ENCODE measurements at places on chromosomes 12 and 14.
A peak's percentile ranks its signal among the peaks of the same experiment; 100 is the strongest.

DNA sequence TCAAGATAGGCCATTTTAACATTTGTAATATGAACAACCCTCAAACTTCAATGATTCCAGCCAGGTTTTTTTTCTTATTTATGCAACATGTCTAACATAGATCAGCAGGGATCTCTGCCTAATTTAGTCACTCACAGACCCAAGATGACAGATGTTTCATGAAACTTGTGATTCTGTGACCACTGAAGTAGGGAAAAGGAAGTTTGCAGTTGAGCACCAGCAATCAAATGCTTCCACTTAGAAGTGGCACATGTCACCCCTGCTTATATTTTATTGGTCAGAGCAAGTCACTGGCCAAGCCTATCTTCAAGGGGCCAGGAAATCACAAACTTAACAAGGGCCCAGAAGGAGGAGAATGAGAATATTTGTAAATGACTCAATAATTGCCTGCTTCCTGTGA lies 150.6 kb downstream of the BCAT1 start:
- DNase-seq = no peak

- peak; percentile 46 for DNase-seq
These were observed 142.8 kb downstream of the LRFN5 start for GRCh38 chr14:41749429-41749828.

DNA sequence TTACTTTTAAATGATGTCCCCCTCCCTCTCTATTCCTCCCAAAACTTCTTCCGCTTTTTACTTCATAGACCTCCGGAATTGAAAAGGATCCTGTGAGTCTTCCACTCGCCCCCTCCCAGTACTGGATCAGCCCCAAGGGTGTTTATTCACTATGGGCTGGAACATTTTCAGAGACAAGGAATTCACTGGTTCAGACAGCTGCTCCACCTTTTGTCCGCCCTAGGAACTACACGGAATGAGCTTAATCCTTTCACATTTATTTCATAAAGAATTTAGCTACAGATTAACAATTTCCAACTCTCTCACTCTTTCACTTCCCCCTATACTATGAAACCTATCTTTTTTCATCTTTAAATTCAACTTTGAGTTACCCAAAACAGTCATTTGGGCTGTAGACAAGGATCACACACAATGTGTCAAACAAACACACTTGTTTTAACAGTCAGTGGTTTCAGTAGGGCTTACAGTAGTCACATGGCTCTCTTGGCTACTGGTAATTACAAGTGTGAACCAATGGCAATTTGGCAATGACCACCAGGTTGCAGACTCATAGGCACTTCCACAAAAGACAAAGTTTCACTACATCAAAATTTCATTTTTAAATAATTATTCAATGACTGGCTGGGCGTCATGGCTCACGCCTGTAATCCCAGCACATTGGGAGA lies 20.6 kb downstream of the CNIH1 start:
- peak; percentile 69 for DNase-seq

DNA sequence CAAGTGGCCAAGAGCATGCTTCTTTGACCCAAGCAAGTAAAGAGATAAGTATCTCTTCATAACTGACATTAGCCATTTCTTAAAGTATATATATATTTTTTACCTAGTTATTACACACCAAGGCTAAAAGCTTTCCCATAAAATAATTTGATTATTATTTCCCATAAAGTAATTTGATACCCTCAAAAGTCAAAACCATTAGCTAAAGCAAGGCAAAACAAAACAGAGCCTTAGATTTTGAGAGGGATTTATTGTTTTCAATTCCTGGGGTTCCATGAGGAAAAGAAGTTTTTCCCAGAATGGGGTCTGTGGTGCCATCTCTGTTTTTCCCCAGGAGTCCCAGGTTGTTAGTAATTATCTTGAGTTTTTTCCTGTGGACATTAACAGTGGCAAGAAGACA lies 125.5 kb upstream of the NUDT4 start:
- DNase-seq = no peak

DNA sequence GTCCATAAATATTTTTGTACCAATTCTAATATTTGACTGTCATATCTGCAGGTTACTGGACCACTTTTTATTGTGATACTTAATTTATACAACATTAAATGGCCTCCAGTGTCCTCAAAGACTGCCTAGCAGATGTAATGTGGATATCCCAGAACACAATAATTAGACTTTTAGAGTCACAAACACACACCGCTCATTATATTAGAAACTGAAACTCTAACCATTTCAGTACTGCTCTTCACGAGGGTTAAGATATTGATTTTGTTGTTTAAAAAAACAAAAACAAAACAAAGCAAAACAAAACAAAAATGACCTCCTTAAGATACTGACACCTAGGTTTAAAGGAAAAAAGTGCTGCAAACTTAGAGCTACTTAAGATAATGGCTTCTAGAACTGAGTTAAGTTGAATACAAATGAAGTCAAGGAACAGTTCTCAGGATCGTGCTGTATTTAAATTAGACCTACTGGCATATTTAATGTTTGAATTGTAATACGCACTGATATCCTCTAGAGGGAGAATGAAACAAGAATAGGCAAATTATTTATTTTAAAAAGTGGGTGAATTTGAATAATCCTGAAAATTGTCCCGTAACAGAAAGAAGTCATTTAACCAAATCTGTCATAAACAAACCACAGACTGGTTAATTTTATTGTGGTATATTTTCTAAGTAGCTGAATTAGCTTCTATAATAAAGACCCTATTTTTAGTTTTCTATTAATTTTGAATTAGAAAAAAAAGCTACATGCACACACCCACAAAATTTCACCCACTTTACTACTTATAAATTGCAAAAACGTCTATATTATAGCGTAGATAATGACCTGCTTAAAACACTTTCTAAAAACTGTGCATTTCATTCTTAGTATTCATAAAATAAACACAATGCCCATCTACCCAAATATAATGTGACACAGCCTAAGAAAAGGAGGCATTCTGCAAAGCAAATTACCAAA lies 395.2 kb upstream of the DCN start:
- peak; percentile 58 for DNase-seq

DNA sequence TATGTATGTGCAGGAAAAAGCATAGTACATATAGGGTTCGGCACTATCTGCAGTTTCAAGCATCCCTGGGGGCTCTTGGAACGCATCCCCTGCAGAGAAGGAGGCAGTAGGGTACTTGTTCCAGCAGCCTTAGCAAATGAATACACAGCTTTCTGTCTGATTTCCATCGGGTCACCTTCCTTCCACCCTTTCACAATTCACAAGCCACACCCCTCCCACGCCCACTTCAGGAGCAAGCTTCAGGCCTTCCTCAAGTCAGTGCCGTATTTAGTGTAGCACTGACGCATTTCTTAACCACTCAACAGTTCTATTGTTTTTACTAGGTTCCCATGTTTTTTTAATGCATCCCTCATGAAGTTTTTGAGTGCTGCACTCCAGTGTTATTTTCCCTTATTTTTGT lies 64.2 kb downstream of the CLMN start:
- DNase-seq = peak; percentile 65

DNA sequence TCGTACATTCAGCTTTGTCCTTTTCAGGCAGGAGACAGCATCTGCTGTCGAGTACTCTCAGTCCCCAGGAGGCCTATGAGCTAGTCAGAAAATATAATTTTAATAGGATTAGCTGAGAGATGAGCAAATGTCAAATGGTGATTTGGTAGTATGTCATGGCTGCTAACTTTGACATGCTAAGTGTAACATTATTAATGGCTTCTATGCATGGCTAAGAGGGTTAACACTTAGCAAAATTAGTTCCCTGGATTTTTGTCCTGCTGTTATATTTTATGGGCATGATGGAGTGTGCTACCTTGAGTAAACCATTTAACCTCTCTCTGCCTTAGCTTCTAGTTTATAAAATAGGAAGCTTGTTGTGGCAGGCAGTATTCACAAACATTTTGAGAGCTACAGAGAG lies 2.9 kb upstream of the PCNX1 start:
- DNase-seq = no peak

GRCh38 chr12:14400599-14400998 lies 35.1 kb downstream of the ATF7IP start:
- no peak for DNase-seq

DNA sequence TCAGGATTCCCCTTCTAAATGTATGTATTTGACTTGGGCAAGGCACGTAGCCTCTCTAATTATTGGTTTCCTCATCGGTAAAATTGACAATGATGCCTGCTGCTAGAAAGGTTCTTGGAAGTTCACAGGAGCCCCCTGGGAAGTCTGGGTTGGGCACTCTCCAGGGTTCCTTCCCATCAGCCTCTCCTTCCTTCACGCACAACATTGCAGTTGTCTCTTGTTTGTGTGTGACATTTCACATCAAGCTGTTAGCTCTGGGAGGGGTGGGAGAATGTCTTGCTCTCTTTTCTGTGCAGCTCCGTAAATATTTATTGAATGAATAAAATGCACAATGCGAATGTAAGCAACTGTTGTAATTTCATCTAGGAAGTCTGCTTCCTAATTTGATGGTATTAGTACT lies 153.2 kb upstream of the PRICKLE1 start:
- no peak for DNase-seq

GRCh38 chr14:99312106-99312505 lies 40.1 kb upstream of the BCL11B start:
- DNase-seq = no peak

DNA sequence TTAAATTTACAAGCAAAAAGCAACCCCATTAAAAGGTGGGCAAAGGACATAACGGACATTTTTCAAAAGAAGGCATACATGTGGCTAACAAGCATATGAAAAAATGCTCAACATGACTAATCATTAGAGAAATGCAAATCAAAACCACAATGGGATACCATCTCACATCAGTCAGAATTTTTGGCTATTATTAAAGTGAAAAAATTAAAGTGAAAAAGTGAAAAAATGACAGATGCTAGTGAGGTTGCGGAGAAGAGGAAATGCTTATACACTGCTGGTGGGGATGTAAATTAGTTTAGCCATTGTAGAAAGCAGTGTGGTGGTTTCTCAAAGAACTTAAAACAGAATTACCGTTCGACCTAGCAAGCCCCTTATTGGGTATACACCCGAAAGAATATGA lies 7.9 kb downstream of the OTOGL start:
- DNase-seq = peak; percentile 51

- DNase-seq = no peak
These were observed 121.2 kb downstream of the DIP2B start for GRCh38 chr12:50626026-50626425.

GRCh38 chr12:93650626-93651025 lies 26.5 kb upstream of the CRADD start:
- DNase-seq = no peak

GRCh38 chr12:73136386-73136785 lies 864.2 kb downstream of the TRHDE start:
- DNase-seq = no peak

- peak; percentile 22 for DNase-seq
These were observed 21.1 kb downstream of the ZNF84 start for GRCh38 chr12:133058203-133059113.

- DNase-seq = peak; percentile 100
These were observed 258.6 kb downstream of the MSRB3 start for GRCh38 chr12:65536876-65537681.

DNA sequence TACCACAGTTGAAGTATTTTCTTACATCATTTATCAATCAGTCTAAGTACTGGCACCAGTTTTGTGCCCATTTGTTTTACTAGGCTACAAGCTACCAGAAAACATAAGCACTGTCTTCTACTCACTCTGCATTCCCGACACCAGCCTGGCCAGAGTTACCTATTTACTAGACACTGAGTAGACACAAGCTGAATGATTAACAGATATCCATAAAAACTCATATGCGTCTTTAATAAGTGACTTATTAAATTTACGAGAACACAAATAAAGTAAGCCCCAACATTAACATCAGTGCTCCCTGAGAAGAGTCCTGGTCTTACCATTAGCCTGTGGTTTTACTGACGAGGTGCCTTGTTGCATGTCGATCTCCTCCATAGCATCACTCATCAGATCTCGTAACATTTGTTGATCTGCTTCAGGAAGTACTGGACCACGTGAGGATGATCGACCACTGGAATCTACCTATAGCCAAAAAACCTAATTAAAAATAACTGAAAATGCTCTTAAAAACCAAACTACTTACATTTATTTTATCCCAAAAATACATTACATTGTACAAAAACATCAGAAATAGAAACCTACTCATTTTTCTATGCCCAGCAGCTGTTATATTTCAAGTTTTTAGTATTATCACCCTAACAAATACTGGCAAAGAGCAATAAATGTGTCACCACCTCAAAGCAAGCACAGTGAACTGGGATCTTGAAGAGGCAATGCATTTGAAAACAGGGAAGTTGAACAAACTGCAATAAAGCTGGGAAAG lies 53.3 kb downstream of the BDKRB1 start:
- DNase-seq = no peak

DNA sequence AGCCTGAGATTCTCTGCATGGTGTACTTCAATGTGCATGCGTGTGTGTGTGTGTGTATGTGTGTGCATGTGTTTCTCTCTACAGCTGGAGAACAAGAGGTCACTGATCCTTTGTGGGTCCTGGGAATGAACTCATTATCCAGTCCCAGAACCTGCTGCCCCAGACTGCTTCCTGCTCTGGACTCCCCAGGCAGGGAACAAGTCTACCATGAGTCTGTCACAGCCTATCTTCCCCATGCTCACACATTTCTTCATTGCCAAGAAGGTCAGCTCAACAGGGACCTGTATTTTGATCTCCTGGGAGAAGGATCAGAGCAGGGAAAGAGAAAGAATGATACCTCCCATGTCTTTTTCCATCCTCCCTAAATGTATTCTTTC lies 2.9 kb upstream of the AGAP2 start:
- DNase-seq = no peak

GRCh38 chr14:105093431-105094192 lies 28.4 kb upstream of the GPR132 start:
- peak; percentile 87 for DNase-seq

- DNase-seq = no peak
These were observed 289.5 kb upstream of the FAR2 start for GRCh38 chr12:28859551-28859950.

DNA sequence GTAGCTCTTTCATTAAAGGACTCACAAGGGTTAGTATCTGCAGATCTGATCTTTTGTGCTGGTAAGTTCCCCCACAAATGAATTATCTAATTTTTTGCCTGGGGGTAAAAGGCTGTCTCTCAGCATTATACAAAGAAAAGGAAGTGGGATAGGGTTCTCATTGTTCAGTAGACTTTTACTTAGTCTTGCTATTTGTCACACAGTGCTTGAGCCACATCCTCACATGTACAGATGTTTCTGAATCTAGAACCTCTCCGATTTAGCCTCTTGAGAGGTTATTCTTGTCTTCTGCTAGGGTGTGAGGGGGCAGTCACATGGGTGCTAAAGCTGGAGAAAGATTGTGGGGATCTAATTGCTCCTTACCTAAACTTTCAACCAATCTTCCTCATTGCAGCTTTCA lies 93.0 kb downstream of the SLC41A2 start:
- no peak for DNase-seq

- DNase-seq = no peak
These were observed 237.0 kb upstream of the SSTR1 start for GRCh38 chr14:37970696-37971095.
